ENCODE measurements at places on chromosomes 16 and 17.

- no peak for DNase-seq
Measured at GRCh38 chr16:88943131-88943664, 33.8 kb downstream of the CBFA2T3 start.

DNA sequence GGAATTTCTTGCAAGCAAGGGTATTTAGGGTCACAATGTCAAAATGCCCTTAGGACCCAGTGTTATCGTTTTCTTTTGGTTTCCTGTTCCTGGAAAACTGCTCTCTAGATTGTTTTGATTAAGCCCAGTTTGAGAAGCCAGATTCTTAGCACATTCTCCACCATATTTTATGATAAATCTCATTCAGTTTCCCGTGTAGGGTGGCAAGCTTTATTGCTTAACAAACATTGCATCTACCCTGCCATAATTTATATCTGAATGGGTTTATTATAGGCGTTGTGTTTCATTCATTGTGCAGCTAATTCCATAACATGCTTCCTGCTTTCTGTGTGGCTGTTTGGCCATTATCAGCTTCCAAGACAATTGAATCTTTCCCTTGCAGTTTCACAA lies 389.1 kb upstream of the DYNLRB2 start:
- no peak for DNase-seq

- DNase-seq = no peak
Measured at GRCh38 chr16:84607694-84608093, 10.2 kb downstream of the COTL1 start.

DNA sequence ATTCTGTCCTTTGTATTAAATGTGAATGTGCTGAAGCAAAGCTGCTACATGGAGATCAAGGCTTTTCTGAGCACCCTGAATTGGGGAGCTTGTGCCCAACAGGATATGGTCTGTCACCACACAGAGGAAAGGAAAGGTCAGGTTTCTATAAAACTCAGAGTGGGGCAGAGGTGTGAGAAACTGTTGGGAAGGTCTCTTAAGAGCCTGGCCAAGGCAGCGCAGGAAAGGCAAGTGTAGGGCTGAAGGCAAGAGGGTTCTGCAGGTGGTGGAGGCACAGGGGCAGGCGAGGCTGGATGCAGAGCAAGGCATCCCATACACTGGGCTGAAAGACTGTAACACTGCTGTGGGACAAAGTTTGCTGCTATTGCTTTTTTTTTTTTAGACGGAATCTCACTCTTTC lies 8.1 kb downstream of the COX6A2 start:
- no peak for DNase-seq

DNA sequence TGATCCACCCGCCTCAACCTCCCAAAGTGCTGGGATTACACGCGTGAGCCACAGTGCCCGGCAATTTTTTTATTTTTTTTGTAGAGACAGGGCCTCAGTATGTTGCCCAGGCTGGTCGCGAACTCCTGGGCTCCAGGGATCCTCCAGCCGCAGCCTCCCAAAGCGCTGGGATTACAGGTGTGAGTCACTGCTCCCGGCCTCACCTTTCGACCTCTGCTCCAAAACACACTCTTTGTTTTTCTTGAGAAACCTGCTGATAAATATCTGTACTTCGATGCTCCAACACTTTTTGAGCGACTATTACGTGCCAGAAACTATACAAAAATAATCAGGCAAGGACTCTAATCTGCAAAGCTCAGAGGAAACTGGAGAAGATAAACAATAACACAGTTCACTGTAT lies 1.0 kb downstream of the MED1 start:
- no peak for DNase-seq

- DNase-seq = no peak
Measured at GRCh38 chr16:49461517-49461951, 87.9 kb downstream of the C16orf78 start.

- no peak for DNase-seq
Measured at GRCh38 chr16:8630255-8630953, 8.9 kb downstream of the METTL22 start.

DNA sequence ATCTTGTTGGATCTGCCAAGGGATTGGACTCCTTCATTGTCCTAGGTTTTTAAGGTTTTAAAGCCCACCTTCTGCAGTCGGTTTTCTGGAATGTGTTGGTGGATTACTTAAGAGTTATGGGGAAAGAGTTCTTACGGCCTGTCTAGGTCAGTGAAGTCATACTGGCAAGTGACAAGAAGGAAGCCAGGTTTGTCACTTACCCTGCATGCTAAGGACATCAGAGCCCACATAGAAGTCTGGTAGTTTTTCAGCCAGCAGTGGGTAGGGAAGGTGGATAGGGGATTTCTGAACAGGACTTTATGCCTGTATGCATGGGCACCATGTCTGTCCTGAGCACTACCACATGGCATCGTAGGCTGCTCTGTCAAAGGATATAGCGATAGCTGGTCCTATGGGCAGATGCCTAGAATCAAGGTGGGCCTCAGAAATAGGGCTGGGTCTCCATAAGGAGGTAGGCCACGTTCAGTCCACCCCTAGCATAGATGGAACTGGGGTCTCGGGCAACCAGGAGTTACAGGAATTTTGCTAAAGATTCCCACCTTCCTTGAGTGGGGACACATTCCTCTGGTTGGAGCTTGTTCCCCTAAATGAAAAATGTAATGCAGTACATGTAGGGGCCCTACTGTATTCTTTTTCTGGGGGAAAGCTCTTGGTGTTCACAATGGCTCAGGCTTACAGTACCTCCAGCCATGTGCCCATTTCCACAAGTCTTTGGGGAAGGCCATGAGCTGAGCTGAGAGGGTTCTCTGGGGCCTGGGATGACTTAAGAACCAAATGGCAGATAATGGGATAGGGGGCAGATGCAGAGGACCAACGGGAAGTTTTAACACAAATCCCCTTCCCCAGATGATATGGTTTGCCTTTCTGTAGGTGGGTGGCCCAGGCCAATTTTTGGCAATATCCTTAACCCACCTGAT lies 27.5 kb downstream of the TRPV2 start:
- DNase-seq = no peak

DNA sequence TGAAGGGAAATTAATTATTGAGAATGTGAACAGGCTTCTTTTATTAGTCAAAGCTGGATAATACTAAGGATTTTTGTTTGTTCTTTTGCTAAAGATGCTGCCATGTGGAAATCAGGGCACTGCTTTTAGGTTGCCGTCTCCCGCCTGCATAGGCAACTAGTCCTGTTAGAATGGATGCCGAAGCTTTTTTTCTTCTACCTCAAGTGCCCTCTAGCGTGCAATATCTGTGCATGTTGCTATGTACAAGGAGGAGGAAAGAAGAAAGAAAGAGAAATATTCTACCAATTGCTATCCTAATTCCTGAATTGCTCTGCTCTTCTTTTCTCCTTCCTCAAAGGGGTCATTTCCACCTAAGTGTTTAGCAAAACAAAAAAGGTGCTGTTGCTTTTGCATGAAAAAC lies 5.2 kb upstream of the CDH8 start:
- no peak for DNase-seq

GRCh38 chr16:60815865-60816264 lies 1220.4 kb downstream of the CDH8 start:
- no peak for DNase-seq

DNA sequence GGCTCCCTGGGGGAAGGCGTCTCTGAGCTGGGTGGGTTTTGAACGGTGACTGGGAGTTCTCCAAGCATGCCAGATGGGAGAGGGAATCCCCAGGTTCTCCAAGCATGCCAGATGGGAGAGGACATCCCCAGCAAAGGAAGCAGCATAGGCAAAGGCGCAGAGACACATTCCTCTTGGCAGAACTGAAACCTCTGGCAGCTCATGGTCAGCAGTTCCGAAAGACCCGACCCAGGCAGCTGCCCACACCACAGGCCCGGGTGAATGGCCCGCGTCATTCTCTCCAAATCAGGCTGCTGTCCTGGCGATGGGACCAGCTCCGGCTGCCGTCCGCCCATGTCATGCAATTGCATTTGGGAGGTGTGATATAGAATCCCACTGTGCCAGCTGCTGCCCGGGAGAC lies 8.0 kb downstream of the ZNF469 start:
- no peak for DNase-seq

GRCh38 chr17:40309949-40310510 lies 1.1 kb downstream of the RARA start:
- no peak for DNase-seq

DNA sequence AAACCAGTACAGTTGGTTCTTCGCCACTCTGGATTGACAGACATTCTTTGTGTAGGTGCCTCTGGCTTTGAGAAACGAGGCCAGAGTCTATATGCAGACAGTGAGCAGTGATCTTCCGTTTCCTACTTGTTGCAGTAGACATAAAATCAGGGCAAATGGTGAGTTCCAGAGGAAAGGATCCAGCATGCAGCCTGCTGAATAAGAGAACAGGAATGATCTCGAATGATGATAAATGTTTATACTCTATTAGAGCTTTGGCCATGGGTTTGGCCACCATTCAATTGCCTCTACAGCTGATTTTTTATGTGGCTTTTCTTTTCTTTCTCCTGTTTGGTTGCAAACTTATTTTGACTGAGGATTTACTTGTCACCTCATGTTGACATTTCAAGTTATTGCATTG lies 286.7 kb downstream of the IRX3 start:
- DNase-seq = no peak

- DNase-seq = no peak
Measured at GRCh38 chr17:10631048-10631700, 25.9 kb downstream of the MYH3 start.

GRCh38 chr17:81711814-81712467 lies at the start of gene SLC25A10:
TSS of gene SLC25A10 (plus strand) at chr17:81712284. CDS start at chr17:81712427, 143 bp downstream.
- peak; percentile 76 for DNase-seq

GRCh38 chr16:80682421-80683070 lies 121.9 kb downstream of the CDYL2 start:
- no peak for DNase-seq

GRCh38 chr16:9183682-9184353 lies 92.4 kb downstream of the HAPSTR1 start:
- DNase-seq = no peak

DNA sequence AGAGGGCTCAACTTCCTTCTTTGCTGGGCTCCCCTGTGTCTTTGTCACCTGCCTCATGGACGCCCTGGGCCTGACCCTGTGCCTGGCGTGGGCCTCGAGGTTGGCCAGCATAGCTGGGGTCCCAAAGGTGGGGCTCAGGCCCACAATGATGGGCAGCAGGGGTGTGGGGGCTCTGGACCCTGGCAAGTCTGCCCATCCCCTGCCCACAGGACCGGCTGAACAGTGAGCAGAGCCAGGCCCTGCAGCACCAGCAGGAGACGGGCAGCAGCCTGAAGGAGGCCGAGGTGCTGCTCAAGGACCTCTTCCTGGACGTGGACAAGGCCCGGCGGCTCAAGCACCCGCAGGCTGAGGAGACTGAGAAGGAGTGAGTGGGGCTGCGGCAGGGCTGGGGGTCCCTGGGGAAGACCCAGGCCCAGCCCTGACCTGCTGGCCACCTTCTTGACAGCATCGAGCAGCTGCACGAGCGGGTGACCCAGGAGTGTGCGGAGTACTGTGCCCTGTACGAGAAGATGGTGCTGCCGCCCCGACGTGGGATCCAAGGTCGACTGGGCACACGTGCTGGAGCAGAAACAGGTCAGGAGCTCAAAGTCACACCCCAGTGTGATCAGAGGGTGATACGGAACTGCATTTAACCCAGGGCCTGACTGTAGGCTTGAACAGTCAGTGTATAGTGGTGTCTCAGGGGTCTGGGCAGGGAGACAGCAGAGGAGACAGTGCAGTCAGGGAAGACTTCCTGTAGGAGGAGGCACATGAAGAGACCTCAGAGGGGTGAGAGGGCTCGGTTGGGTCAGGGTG lies 3.8 kb downstream of the EVPLL start:
- DNase-seq = no peak

DNA sequence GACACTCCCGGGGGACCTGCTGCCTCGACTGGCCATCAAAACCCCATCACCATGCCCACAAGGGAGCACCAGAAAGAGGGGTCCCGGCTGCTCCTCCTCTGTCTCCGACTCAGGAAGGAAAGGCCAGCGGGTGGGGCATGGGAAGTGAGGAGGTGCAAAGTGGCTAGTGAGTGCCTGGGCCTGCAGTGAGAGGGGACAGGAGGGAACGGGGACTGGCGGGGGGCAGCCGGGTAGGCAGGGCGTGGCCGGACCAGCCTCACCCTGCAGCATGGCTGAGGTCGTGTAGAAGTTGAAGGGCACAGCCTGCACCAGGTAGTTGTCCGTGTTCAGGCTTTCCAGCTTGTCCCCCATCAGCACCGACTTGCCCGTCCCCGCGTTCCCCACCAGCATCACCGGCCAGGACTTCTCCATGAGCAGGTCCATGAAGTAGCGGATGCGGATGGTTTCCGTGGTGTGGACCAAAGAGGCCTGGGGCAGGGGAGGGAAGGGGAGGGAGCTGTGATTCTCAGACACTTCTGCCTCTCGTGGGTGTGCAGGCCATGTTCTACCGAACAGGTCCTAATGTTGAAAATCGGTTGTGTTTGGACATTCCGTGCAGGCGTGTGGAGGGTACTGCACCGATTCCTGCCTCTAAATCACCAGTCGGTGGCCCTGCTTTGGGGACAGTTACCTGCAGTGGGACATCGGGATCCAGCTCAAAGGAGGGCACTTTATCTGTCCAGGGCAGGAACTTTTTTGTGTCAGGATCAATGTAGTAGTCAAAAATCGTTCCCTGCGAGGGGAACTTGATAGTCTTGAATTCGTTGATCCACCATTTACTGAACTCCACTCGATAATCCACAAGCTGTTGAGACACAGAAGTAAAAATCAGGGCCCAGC lies 91.7 kb downstream of the DNAH17 start:
- no peak for DNase-seq

- no peak for DNase-seq
Measured at GRCh38 chr17:42922294-42922693, 21.7 kb downstream of the G6PC1 start.

- peak; percentile 25 for DNase-seq
Measured at GRCh38 chr16:27242868-27243590, 25.5 kb downstream of the NSMCE1 start.

- DNase-seq = no peak
Measured at GRCh38 chr16:55949518-55949917, 74.3 kb upstream of the CES5A start.

DNA sequence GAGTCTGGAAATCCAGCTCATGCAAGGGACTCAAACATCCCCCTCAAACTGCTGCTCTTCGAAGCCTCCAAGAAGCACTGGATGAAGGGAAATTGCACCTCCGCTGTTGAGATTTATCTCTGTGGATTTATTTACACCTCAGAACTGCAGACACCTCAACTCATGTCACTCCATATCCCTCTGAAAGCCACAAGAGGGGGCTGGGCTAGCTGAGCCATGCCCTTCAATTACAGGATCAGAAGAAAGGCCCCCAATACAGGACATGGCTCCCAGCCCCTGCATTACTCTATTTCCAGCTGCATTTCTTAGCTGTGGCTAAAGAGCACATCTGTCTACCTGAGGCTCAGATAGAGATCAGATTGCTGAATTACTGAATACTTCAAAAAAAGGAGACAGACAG lies 103.1 kb upstream of the DYNLRB2 start:
- no peak for DNase-seq

DNA sequence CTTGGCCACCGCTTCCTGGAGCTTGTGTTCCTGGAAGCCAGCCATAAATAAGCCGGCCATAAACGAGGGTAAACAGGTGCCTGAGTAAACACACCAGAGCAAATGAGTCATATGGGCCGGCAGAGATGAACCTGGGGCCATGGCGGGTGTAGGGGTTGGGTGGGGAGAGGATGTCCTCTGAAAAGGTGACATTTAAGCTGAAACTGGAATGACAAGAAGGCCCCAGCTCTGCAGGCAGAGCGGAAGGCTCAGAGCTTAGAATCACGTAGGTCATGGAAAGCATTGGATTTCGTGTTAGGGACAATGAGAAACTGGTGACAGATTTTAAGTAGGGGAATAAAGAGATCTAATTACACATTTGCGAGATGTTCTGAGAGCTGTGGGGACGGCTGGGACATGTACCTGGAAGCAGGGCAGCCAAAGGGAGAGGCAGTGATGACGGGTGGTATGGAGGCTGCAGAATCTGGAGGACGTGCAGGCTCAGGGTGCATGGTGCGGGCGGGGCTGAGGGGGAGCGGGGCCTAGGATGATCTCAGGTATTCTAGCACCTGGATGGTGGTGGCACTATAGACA lies 8.1 kb upstream of the DNASE1 start:
- no peak for DNase-seq

Measured in activated naive CD4-positive, alpha-beta T cell (primary cell).